GM12878 (cell line): ENCODE measurements at places on chromosomes 7 and 10. TPM values are rescaled to one million over a fixed set of nuclear protein-coding genes. Genes with fewer than 3 reads are reported as not detected.

DNA sequence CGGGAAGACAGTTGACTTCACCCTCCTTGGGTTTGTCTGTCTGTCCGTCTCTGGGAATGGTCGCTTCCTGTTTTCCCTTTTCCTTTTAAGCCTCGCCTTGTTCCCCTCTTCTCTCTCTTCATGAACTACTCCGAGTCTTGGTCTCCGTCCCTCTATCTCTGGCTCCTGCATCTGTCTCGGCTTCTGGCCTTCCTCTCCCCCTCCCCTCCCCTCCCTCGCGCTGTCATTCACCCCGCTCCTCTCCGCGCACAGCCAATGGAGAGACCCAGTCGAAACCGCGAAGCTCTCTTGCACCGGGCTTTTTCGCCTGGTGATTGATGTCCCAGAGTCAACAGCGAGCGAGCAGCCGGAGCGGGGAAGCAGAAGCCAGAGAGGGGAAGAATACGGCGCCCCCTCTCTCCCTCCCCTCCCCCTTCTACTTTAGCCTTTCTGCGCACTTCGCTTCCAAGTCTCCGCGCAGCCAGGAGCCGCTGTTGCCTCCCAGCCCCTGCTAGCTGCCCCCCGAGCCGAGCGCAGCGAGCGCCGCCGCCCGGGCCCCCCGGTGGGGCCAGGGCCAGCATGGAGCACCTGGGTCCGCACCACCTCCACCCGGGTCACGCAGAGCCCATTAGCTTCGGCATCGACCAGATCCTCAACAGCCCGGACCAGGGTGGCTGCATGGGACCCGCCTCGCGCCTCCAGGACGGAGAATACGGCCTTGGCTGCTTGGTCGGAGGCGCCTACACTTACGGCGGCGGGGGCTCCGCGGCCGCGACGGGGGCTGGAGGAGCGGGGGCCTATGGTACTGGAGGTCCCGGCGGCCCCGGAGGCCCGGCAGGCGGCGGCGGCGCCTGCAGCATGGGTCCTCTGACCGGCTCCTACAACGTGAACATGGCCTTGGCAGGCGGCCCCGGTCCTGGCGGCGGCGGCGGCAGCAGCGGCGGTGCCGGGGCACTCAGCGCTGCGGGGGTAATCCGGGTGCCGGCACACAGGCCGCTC lies at the start of gene TLX1:
TSS of gene TLX1 (plus strand) at position 317 of the 978 bp plus-strand sequence. CDS start at position 559, 242 bp downstream.
- no peak within 1 kb of the TSS for H3K27ac ChIP-seq
- H3K27me3 ChIP-seq = peaks cover 51% of the 10 kb centered on the region
- no peaks in the 10 kb centered on the region for H3K36me3 ChIP-seq
- H3K4me1 ChIP-seq = no peaks in the 10 kb centered on the region

Gene HHEX
- polyA plus RNA-seq = 32.8 TPM in 2 replicates

Gene NME8
- 0.24 TPM in 1 of 2 replicates, not detected in the other for polyA plus RNA-seq

Gene NEUROG3
- not detected in 2 replicates for polyA plus RNA-seq
